Left lung (tissue), 14 donors: ENCODE measurements at places on chromosomes 3 and 15. TPM values are rescaled to one million over a fixed set of nuclear protein-coding genes. Genes with fewer than 3 reads are reported as not detected.

The LRTM1 gene
- total RNA-seq, result not detected

DNA sequence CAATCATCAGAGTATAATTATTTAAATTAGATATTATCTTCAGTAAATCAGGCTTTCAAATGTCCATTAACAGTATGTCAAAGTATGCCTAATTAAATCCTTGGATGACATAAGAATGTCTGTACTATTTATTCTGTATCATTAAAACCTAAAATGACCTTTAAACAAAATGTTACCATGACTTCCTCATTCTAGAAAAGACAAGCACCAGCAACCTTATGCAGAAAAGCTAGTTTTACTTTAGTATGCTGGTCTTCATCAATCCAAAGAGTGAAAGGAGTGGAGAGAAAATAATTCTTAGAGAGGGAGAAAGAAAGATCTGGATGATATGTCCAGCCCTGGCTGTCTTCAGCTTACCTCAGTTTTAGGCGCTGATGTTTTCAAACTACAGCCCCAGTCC lies 140.1 kb upstream of the UBE2E2 start:
- H3K4me1 ChIP-seq, result no peaks in the 10 kb centered on the region
- H3K27ac ChIP-seq, result no peak overlapping the region
- H3K4me3 ChIP-seq, result no peak overlapping the region

The MINAR1 gene
- 0.50 TPM for total RNA-seq

GRCh38 chr15:60389261-60390077 lies 8.3 kb downstream of the ANXA2 start:
- H3K27me3 ChIP-seq, result no peaks in the 10 kb centered on the region
- peaks cover 25% of the 10 kb centered on the region for H3K36me3 ChIP-seq
- H3K27ac ChIP-seq, result peak overlapping the region; percentile 25
- peak overlapping the region; percentile 1 for H3K4me3 ChIP-seq

The GOLGA8G gene
- not detected for total RNA-seq

DNA sequence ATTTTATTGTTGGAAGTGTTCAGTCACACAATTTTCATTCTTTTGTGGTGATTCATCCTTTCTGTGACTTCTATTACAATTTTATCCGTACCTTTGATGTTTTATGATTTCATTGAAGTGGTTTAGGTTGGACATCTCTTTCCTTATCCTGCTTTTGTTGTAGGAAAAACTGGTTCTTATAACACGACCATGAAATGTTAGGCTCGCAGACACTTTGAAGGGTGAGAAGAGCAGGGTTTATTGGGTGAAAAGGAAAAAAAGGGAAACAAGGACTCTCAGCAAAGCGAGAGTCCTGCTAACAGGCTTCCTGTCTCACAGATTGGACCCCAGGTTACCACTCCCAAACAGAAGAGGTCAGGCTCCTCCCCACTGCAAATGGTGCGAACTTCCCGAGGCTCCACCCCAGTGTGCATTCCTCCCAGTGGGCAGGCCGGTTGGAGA lies 257.4 kb downstream of the STXBP5L start:
- H3K27ac ChIP-seq, result no peak overlapping the region
- H3K36me3 ChIP-seq, result no peaks in the 10 kb centered on the region
- H3K27me3 ChIP-seq, result no peaks in the 10 kb centered on the region
- no peak overlapping the region for H3K4me3 ChIP-seq
- no peak for DNase-seq

The NDUFB5 gene
- total RNA-seq, result 79.1 TPM

The ANAPC13 gene
- total RNA-seq, result 63.5 TPM

GRCh38 chr3:45109771-45110508 lies 36.2 kb downstream of the CDCP1 start:
- no peak overlapping the region for H3K4me3 ChIP-seq
- DNase-seq, result no peak
- no peaks in the 10 kb centered on the region for H3K36me3 ChIP-seq
- H3K27ac ChIP-seq, result peak overlapping the region; percentile 93
- no peaks in the 10 kb centered on the region for H3K27me3 ChIP-seq
- peaks cover 29% of the 10 kb centered on the region for H3K4me1 ChIP-seq

DNA sequence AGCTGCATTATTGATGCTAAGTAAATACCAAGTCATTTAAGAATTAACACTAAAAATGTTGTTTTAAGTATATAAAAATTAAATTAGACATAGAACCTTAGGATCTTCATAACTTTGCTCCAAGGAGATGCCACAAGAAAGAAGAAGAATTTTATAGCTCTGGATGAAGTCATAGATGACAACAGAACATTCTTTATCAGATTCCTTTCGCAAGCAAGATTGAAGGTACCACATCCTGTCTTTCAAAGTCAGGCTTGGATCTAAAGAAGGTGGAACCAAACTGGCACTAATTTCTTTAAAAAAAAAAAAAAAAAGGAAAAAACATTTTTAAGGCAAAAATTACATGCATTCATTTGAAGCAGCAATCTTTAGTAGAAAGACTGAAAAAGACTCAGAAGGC lies 62.5 kb downstream of the POLQ start:
- no peaks in the 10 kb centered on the region for H3K36me3 ChIP-seq
- no peaks in the 10 kb centered on the region for H3K27me3 ChIP-seq
- H3K27ac ChIP-seq, result no peak overlapping the region
- DNase-seq, result no peak
- no peak overlapping the region for H3K4me3 ChIP-seq

- no peaks in the 10 kb centered on the region for H3K27me3 ChIP-seq
- H3K4me3 ChIP-seq, result no peak overlapping the region
- no peak overlapping the region for H3K27ac ChIP-seq
- H3K4me1 ChIP-seq, result no peaks in the 10 kb centered on the region
- no peak for DNase-seq
These were observed 21.6 kb upstream of the RASA2 start for GRCh38 chr3:141465221-141465620.

DNA sequence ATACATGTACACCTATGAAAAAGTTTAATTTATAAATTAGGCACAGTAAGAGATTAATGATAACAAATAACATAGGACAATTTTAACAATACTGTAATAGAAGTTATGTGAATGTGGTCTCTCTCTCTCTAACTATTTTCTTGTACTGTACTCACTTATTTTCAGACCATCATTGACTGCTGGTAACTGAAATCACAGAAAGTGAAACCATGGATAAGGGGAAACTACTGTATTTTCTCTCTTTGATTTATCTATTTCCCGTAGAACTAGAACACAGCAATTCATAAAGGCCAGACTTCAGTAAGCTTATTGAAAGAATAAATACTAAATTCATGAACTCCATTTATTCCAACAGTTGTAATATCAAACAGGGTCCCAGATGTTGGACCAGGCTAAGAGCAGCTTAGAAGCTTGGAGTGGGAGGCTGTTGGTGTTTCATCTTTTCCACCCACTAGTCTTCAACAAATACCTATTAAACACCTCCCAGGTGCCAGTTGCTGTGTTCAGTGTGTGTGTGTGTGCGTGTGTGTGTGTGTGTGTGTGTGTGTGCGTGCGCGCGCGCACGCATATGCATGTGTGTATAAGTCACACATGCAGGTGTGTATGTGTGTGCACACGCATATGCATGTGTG lies 235.4 kb downstream of the FOXP1 start:
- DNase-seq, result no peak
- no peaks in the 10 kb centered on the region for H3K36me3 ChIP-seq
- H3K27ac ChIP-seq, result no peak overlapping the region
- no peaks in the 10 kb centered on the region for H3K27me3 ChIP-seq
- H3K4me3 ChIP-seq, result no peak overlapping the region

The CD86 gene
- 13.4 TPM for total RNA-seq

DNA sequence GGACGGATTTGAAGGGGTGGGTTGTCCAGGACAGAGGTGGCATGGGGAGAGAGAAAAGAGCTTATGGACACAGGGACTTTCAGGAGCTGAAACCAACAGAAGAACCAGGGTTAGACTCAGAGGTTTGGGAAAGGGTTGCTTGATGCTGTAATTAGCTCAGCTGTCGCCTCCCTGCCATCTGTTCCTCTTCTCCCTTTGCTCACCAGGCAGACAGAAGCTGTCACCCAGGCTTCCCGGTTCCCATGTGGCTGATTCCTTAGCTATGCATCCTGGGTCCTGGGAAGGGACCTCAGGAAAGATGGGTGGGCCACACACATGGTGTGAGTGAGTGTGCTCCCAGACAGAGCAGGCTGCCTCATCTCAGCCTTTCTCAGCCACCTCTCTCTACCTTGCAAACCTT lies 14.1 kb downstream of the PTPN23 start:
- H3K4me3 ChIP-seq, result no peak overlapping the region
- peaks cover 4% of the 10 kb centered on the region for H3K4me1 ChIP-seq
- no peaks in the 10 kb centered on the region for H3K27me3 ChIP-seq
- H3K36me3 ChIP-seq, result no peaks in the 10 kb centered on the region
- peak overlapping the region; percentile 8 for H3K27ac ChIP-seq

- no peaks in the 10 kb centered on the region for H3K27me3 ChIP-seq
- no peak overlapping the region for H3K4me3 ChIP-seq
- H3K4me1 ChIP-seq, result no peaks in the 10 kb centered on the region
- H3K27ac ChIP-seq, result no peak overlapping the region
- no peaks in the 10 kb centered on the region for H3K36me3 ChIP-seq
These were observed 1050.6 kb upstream of the ALCAM start for GRCh38 chr3:104316118-104316517.

DNA sequence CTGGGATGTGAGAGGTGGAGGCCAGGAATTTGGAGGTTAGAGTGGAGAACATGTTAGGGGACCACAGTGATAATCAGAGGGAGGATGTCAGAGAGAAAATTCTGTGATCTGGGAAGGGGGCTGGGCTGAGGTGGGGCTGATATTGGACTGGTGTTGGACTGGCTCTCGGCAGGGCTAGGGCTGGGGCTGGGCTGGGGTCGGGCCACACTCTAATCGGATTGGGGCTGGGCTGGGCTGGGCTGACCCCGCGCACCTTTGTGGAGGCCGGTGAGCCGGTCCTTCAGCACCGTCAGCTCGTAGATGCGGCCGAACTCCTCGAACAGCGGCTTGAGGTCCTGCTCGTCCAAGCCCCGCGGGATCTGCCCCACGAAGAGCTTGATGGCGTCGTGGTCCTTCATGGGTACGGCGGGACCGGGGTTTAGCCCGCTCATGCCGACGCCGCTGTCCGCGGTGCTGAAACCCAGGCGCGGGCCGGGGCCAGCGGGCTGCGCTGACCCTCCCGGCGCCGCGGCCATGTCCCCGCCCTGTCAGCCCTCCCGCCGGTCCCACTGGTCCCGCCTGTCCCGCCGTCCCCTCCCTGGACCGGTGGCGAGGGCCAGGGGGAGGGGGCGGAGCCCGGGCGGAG lies 485 bp downstream of the CELF6 start:
- H3K4me1 ChIP-seq, result no peaks in the 10 kb centered on the region
- peak overlapping the region; percentile 71 for H3K4me3 ChIP-seq
- H3K36me3 ChIP-seq, result no peaks in the 10 kb centered on the region
- no peaks in the 10 kb centered on the region for H3K27me3 ChIP-seq
- H3K27ac ChIP-seq, result no peak overlapping the region

DNA sequence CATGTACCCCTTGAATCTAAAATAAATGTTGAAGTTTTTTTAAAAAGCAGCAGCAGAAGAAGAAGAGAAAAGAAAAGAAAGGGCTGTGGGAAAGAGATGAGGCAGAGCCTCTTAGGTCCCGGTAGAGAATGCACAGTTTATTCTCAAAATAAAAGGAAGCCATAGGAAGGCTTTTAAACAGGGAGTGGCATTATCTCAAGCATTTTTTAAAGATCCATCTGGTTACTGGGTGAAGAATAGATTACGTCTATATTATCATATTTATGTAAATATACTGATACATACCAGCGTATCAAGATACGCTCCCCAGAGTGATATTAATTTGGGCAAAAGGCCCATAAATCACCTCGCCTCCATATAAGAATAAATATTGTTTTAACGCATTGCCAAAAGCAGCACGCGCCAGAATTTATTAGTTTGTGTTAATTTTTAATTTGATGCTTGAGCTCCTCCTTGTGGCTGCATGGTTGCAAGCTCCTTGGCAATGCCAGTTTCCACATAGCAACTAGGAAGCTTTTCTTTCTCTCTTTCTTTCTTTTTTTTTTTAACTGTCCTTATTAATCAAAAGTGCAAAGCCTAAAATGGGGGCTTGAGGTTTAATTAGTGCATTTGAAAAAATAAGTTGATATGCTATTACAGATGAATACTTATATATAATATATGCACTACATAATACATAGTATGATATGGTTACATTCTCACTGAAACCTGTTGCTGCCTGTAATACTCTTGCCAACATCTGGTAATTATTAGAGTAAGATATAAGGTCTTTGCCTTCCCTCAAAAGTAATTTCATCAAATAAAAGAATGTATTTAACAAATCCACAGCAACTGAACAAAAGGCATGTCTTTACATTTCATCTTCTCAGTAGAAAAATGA lies 242.8 kb upstream of the UBE2E2 start:
- no peaks in the 10 kb centered on the region for H3K36me3 ChIP-seq
- DNase-seq, result no peak
- H3K4me1 ChIP-seq, result no peaks in the 10 kb centered on the region

The AMIGO3 gene
- total RNA-seq, result not detected

- no peaks in the 10 kb centered on the region for H3K4me1 ChIP-seq
- no peaks in the 10 kb centered on the region for H3K27me3 ChIP-seq
- H3K36me3 ChIP-seq, result peaks cover 37% of the 10 kb centered on the region
- no peak overlapping the region for H3K4me3 ChIP-seq
- H3K27ac ChIP-seq, result no peak overlapping the region
These were observed 1.0 kb upstream of the CXCR6 start for GRCh38 chr3:45942051-45942825.

DNA sequence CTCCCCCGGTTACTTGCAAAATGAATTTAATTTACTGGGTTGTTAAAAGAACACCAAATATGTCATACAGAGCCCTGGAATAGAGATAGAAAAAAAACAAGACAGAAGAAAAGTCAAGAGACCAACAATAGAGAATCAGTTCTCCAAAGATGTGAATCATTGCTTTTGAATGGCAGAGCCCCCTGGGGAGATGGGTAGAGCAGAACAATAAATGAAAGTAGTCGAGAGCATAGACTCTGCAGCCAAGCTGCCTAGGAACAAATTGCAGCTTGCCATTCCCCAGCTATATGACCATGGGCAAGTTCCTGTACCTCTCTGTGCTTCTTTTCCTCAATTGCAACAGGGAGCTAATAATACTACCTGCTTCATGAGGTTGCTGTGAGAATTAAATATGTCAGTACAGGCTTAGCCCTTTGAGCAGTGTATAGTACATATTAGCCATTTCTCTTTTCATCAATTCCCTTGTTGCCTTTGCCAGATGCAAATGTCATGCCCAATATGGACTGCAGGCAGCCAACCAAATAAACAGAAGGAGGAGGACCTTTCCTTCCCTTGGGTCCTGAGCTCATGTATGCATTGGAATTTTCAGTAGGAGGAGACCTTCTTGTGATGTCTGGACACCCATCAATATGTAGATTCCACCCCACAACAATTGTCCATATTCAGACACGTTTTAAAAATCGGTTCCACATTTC lies 25.0 kb upstream of the BFSP2 start:
- DNase-seq, result no peak
- H3K27ac ChIP-seq, result no peak overlapping the region
- H3K27me3 ChIP-seq, result no peaks in the 10 kb centered on the region
- H3K4me3 ChIP-seq, result no peak overlapping the region
- no peaks in the 10 kb centered on the region for H3K4me1 ChIP-seq

GRCh38 chr15:40430271-40430805 lies 10.4 kb upstream of the BAHD1 start:
- peaks cover 8% of the 10 kb centered on the region for H3K27me3 ChIP-seq
- no peak overlapping the region for H3K27ac ChIP-seq
- no peaks in the 10 kb centered on the region for H3K4me1 ChIP-seq
- H3K36me3 ChIP-seq, result no peaks in the 10 kb centered on the region
- H3K4me3 ChIP-seq, result no peak overlapping the region

- DNase-seq, result peak; percentile 65
- H3K27ac ChIP-seq, result no peak overlapping the region
- peaks cover 30% of the 10 kb centered on the region for H3K27me3 ChIP-seq
- no peak overlapping the region for H3K4me3 ChIP-seq
- H3K36me3 ChIP-seq, result no peaks in the 10 kb centered on the region
These were observed 2.2 kb downstream of the GPR149 start for GRCh38 chr3:154427685-154428285.

The MYRIP gene
- total RNA-seq, result 1.9 TPM
